ENCODE measurements at places on chromosomes 4 and X. TPM values are rescaled to one million over a fixed set of nuclear protein-coding genes. Genes with fewer than 3 reads are reported as not detected.

Gene NDST4
- 7.4 TPM for total RNA-seq

Gene ETDA
- not detected for total RNA-seq

DNA sequence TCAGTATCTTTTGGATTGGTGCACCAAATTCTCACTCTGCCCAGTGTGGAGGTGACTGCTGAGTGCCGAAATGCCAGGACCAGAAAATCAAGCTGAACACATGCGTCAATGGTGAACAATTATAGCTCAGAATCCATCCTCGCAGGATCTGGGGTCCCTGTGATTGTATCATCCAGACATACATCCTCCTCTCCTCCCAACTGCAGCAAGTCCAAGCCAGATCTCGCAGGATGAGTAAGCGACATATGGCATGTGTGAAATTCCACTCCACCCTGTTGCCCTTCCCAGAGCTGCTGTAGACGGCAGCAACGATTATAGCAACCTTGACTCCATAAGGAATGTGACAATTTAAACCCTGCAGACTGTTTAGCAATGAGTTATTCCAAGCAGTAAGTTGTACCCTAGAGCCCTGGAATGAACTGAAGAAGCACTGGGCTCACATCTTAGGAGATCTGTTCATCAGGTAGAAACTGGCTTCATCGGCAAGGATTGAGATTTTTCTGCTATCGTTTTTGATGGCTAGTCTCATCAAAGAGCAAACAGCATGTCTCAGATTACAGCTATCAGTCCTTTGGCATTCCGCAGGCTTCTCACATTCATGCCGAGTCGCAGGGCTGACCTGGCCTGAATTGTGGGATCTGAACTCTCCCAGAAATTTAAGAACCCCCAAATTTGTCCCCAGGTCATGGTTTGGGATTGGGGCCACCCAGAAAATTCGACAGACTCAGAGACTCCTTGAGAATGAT lies 35.5 kb upstream of the SORBS2 start:
- no peak for DNase-seq

GRCh38 chrX:107894038-107894437 lies 68.4 kb downstream of the MID2 start:
- no peak for DNase-seq

- no peak for DNase-seq
Measured at GRCh38 chr4:159105761-159106243, 2.9 kb downstream of the RAPGEF2 start.
